ENCODE measurements at places on chromosomes 11 and 22.
A peak's percentile ranks its signal among the peaks of the same experiment; 100 is the strongest.

GRCh38 chr22:37406441-37407235 is 20.6 kb downstream of the ELFN2 start:
- no peak for DNase-seq

GRCh38 chr22:32692371-32692770 is 109.1 kb upstream of the TIMP3 start:
- DNase-seq: no peak

DNA sequence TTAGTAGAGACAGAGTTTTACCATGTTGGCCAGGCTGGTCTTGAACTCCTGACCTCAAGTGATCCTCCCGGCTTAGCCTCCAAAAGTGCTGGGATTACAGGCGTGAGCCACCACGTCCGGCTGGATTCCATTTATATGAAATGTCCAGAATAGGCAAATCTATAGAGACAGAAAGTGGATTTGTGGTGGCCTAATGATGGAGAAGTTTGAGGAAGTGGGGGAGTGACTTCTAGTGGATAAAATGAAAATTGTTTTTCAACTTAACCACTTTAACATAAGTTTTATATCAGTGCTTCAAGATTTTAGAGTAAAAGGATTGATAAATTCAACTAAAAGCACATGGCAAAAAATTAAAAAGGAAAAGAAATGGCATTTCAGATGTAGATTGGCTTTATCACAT is 66.2 kb downstream of the HIPK3 start:
- no peak for DNase-seq

DNA sequence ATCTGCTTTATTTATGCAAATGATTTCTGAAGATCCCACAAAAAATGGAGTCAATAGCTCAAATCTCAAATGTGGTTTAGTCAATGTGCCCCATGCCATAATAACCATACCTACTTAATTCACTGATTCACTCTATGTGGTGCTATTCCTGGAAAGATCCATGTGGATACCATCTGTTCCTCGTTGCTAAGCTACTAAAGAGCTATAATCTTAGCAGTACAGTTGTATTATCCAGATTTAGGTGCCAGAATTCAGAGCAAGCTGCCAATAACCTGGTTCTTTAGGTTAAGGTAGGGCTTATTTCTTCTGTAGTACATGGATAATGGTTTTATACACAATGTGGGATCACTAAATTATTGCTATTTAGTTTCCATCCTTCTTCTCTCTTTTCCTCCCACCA is 974.7 kb upstream of the CCDC90B start:
- no peak for DNase-seq

DNA sequence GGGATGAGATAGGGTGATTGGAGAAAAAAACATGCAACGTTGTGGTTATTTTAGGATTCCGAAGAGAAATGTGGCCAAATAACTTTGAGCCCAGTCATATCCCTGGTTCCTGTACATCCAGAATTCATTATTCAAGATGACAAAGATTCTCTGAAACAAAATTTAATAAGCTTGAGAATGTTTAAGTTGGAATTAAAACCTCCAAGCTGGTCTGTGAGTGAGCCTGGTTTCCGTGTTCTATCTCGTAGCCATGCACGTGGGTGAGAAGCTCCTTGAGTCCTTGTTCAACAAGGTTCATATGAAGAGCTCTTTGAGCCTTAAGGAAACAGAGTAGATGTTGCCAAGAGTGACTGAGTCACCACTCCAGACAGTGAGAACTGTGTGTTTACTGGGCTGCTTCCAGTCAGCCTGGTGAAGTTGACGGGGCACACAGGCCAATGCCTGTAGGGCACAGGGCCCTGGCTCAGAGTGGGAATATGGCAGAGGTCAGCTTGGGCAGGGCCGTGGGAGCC is 206.5 kb downstream of the NAV2 start:
- DNase-seq: no peak

DNA sequence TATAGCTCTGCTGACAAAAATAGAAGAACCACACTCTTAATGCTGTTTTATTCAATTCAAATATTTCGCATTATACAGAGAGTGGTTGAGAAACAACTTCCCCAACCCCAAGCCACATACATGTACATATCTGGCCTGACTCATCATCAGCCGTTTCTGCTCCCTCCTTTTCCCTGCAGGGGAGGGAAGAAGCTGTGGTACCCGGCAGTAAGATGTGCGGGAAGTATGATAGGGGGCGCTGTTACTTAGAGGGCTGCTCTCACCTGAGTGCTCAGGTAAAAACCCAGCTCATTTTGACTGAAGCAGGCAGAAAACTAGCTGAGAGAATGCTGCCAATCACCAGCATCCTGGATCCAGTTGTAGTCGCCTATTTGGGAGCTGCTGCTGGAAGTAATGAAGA is 85.5 kb downstream of the NELL1 start:
- no peak for DNase-seq

DNA sequence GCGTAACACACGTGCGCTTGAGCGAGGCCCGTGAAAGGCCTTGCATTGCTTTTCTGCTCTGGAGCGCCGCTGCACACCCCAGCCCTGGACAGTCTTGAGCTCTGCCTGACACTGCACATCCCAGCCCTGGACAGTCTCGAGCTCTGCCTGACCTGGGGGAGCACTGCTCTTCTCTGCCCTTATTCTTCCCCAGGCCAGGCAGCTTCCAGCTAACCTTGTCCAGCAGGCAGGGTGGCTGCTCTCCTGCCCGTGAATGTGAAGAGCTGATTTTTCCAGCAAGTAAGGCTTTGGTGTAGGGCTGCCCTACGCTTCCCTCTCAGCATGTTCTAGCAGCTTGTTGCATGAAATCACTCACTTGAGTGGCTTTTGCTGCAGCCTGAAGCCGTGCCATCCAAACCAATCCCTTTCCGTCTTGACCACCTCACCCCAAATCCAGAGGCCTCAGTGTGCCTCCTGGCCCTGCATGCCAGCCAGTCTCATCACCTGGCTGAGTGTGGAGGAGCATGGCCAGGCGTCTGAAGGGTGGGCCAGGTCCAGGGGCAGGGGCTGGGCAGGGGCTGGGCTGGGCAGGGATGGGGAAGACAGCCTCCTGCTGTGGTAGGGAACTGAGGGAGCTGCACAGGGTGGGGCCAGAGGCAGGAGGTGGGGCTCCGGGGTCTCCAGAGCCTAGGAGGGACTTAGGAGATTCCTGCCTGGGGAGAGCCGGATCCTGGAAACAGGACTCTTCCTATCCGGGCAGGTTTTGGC is 89.5 kb upstream of the B3GAT1 start:
- no peak for DNase-seq

- no peak for DNase-seq
Measured at GRCh38 chr11:133995066-133995465, 38.3 kb upstream of the IGSF9B start.

- no peak for DNase-seq
Measured at GRCh38 chr11:30513087-30513486, 73.1 kb downstream of the MPPED2 start.

GRCh38 chr22:35477911-35478582 is 62.6 kb upstream of the RASD2 start:
- no peak for DNase-seq

DNA sequence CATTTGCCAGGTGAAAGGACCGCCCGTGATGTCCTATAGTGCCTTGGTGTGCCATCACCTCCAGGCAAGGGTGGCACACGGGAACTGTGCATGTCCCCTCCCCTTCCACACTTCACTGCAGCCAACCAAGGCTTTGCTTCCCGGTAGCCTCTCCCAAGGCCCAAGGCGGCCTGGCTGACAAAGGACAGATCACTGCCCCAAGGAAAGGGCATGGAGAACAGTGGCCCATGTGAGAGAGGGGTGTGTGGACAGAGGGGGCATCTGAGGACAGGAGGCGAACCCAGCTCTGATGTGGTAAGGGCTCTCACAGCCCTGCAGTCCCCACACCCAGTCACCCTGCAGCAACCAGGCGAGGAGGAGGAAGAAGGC is 50.4 kb downstream of the RPUSD4 start:
- no peak for DNase-seq

GRCh38 chr22:41429232-41429950 is 17.2 kb downstream of the TOB2 start:
- DNase-seq: no peak

DNA sequence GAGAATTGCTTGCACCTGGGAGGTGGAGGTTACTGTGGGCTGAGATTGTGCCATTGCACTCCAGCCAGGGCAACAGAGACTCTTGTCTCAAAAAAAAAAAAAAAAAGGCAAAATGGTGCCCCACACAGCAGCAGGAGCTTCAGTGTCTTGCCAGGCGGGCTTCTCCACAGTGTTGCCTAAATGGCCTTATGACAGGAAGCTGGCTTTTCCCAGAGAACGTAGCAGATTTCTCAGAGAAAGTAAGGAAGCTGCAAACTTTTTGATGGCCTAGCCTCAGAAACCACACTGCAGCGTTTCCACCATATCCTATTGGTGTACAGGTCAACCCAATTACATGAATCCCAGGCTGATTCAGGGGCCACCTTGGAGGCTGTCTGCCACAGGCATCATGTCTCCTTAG is 12.7 kb upstream of the SPDYC start:
- DNase-seq: no peak

DNA sequence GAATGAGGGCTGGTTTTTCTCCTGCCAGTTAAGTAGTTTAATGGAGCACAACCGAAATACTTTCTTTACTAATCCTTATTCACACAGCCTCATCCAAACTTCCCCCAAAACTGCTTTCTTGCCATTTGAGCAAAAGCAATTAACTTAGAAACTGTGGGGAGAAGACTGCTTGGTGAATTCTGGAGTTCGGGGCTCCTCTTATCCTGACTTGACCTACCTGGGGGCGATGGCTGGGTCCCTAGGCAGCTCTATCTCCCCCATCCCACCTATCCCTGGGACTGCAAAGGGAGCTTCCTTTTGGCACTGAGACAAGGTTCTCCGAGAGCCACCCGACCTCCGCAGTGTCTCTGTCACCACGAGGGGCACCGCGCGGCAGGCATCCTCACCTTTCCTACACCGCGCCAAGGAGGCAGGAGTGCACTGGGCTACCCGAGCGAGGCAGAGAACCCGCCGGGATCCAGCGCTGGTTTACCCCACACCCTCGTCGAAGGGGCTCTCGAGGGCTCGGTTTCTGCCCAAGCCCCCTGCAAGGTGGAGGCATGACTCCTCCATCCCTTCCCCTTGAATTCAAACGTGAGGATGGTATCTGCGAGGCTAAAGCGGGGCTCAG is 759 bp downstream of the DESI1 start:
- peak; percentile 36 for DNase-seq

GRCh38 chr11:66974724-66975404 is at the start of gene C11orf86:
Gene C11orf86 (plus strand): TSS chr11:66975304. CDS start chr11:66975363, 59 bp downstream.
- DNase-seq: no peak

DNA sequence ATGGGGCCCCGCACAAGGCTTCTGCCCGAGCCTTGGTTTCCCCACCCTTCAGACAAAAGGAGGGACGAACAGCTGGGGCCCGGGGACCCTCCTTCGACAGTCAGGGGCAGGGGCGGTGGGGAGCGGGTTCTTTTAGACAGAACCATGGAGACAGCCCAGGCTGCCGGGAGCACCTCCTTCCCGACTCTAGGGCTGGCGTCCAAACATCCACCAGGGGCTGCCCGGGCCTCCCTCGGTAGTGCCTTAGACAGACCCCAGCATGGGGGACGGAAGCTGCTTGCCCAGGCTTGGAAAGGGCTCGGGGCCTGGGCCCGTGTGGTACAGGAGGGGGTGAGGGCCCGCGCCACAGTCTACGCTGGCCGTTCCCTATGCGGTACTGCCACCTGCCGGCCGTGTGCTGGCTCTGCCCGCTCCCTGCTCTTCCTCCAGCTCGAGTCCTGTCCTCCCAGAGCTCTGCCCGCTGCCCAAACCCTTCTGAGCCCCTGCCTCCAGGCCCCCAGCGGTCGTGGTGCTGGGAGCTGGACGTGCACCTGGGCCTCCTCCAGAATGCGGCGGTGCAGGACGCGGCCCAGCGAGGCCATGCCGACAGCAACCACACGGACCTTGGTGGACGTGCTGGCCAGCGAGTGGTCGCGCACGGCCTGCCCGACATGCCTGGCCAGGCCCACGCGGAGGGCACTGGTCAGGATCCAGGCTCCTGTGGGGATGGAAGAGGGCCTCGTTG is 20.1 kb downstream of the TSSC4 start:
- DNase-seq: peak; percentile 79

DNA sequence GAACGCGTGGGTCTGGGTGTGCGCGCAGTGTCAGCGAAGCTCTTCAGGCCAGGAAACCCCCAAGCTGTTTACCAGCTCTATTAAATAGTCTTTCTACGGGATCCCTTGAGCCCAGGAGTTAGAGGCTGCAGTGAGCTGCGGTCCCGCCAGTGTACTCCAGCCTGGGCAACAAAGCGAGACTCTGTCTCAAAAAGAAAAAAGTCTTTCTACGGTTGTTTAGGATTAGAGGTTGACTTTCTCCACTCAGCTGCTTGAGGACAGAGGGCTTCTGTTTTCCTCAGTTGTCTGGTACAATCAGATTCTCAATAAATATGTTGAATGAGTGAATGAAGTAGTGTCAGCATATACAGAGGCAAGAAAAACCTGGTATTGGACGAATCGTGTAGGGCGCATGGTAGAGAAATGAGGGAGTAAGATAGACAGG is 619 bp downstream of the SART1 start:
- DNase-seq: no peak

Data from CD4-positive, alpha-beta T cell (primary cell).